ENCODE measurements at places on chromosomes 6 and 20.
A peak's percentile ranks its signal among the peaks of the same experiment; 100 is the strongest.

DNA sequence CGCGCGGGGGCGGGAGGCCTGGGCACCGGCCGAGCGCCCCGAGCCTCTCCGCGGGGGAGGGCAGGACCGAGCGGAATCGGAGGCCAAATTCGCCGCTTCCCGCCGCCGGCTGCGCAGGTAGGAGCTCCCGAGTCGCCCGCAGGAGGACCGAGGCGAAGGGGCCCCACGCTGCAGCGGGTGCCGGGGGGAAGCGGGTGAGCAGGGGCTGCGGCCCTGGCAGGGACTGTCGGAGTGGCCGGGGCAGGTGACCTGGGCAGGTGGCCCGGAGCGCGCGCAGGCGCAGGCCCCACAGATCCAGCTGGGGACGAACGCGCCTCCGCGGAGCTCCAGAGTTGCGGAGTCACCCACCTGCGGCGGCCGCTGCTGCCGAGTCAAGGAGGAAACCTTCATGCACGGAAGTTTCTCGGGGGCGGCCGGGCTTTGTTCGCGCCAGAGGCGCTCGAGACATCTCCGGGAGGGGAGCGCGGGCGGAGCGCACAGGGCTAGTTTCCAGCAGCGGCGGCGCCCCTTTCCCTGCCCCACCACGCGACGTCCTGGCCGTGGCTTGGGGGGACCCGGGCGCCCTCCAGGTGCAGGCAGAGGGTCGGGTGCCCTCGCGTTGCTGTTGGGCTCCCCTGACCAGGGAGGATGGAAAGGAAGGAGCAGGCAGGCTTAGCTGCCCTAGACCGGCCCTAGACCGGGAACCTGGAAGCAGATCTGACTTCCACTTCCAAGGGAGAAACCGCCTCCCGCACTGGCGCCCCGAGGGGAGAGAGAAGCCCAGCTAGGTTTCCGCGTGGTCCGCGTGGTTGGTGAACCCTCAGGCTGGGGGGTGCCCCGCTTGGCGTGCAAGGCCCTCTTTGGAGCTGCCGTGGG is 590 bp downstream of the SLCO4A1 start:
- DNase-seq = no peak

GRCh38 chr6:109340811-109341210 is 41.5 kb downstream of the CD164 start:
- no peak for DNase-seq

DNA sequence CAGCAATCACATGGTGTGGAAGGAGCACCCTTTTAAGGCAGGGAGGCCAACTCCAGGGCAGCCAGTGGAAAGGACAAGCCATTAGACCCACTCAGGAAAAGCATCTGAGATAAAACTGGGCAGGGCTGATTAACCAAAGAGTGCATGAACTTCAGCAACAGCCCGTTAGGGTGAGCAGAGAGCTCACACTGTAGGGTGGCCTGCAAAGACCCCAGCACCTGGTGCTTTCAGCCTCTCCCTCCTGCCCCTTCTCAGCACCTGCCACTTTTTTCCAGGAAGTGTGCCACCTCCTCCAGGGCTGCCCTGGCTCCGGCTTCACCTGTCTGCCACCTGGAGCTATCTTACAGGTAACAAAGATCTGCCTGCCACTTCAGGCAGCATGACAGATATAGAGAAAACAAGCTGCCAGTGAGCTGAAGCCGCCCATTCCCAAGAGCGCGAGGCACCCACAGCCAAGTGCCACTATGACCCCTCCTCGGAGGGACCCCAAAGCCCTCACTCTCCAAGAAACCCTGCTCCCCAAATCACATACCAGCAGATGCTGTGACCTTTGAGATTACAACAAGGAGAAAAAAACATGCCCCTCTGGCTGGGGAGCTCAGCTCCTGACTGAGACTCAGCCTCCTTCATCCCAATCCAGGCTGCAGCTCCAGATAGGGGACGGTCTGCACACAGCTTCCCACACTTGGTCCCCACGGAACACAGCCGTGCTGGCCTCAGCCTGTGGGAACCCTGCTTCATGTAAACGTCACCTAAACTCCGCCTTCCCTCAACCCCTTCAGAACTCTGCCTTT is 71.2 kb downstream of the ABHD12 start:
- DNase-seq = no peak

- no peak for DNase-seq
Measured at GRCh38 chr20:17227219-17227575, 357 bp downstream of the PCSK2 start.

DNA sequence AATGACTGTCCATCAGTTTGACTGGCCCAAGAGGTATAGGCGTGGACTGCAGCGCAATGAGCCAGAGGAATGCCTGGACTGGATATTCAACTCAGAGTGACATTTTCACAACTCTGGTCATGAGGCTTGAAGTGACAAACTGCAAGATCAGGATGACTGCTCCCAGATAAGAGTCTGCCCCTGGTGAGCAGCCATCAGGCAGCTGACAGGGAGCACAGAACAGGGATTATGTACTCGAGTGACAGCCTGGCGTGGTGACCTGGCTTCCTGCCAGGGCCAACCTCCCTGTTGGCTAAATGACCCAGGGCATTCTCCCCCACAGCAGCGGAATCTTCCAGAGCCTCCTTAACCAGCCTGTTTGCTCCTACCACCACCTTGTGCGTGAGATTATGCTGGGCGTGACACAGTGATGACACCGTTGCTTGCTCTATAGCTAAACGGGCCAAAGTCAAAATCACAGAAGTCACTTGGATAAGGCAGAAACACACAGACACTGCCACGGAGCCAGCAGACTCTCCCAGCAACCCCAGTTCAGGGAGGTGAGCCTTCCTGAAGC is 209.1 kb upstream of the JARID2 start:
- no peak for DNase-seq

- DNase-seq = no peak
Measured at GRCh38 chr6:22271081-22271480, 25.8 kb downstream of the PRL start.

DNA sequence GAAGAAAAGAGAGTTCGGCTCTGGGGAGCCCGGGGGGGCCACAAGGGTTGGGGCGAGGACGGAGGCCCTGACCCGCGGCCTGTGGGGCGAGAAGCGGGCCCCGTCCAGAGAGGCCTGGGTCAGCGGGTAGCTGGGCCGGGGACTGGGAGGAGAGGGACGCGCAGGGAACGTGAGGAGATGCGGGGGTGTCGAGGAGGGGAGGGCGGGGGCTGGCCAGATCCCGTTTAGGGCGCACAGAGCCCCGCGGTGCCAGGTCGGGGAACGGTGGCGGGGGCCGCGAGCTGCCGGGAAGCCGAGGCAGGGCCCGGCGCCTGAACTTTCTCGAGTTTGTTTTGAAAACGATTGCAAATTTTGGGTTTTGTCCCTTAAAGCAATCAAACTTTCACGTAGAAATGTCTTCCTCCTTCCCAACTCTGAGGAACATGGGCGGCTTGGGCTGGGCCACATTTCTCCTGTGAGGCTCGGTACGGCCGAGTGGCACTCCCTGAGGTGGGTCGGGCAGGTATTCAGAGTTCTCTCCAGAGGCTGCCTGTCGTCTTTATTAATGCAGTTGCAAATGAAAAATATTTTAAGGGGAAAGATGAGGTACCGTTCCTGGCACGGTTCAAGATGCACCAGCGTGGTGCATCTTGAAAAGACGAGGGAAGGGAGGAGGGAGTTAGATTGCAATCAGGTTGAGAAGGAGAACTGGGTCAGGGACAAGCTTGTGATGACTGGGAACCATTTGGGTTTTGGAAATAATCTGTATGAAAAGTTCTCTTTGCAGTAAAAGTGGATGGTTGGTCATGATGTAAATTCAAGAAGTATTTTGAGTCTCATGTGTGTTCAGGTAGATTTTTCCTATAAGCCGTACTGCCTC is 972 bp downstream of the RNF8 start:
- no peak for DNase-seq

- DNase-seq = no peak
Measured at GRCh38 chr6:7881765-7882500, 28.7 kb downstream of the TXNDC5 start.

- peak; percentile 43 for DNase-seq
Measured at GRCh38 chr6:328136-328670, 35.9 kb downstream of the DUSP22 start.

DNA sequence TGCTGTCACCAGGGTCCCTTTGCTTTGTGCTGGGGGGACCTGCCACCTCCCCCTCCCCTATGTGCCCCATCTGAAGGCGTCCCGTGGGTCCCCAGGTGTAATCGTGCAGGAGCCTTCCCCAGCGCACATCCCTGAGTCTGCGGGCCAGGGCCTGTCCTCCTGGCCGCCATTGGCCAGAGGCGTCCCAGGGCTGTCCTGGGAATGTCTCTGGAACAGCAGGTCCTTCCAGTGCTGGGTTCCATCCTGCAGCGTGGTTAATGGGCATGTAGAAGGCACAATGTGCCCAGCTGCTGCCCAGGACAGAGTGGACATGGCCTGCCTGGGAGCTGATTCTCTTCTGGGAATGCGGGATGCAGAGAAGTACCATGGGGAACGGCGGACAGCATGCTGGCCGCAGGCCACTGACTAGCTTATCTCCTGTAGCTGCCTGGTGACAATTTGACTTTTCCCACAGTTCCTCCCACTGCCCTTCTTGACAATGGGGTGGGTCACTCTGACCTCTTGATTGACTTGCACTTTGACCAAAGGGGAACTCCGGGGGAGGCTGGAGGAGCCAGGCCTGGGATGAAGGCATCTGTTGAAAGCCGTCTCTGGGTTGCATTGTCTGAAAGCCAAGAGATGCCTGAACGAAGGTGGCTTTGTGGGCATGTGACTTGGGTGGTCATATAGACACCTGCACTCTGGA is 64.0 kb downstream of the CTCFL start:
- no peak for DNase-seq

DNA sequence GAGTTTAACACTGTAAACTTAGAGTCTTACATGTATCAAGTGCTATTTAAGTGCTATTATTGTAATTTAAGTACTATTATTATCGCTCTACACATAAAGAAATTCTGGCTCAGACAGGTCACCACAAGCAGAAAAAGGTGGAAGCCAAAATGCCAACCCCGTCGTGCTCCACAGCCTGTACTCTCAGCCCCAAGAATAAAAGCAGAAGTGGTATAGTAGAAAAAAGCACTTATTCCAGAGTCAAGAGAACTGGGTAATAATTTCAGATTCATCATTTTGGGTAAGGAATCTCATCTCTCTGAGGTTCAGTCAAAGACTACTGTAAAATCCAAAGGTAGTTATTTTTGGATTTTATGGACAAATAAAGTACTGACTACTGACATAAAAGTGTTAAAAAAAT is 943 bp downstream of the ZUP1 start:
- peak; percentile 35 for DNase-seq

GRCh38 chr6:108993876-108994275 is 100.8 kb downstream of the SESN1 start:
- DNase-seq = no peak

DNA sequence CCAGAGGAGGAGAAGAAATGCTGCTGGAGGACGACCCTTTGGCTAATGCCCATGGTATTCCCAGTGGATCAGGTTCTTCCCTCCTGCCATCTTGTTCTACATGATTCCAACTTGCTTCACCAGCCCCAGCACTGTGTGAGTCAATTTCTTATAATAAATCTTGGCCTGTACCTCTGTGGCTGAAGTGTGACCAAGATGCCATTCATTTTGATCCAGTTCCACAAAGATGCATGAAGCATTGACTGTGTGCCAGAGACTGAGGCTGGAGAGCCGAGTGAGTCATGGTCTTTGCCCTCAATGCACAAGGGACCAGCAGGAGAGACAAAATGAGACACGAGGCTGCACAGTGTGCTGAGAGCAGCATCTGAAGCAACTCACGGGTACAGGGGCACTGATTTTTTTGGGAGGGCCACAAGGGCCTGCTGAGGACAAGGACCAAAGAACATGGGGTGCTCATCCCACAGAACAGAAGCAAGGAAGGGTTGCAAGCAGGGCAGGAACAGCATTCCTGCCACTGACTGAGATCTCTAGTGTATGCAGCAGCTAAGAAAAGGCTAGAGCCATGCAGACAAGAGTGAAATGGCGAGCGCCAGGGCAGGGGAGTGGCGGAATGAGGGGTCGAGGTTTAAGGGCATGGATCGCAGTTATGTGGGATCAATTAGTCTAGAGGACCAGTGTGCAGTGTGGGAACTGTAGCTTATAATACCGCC is 207.0 kb downstream of the THBS2 start:
- no peak for DNase-seq

DNA sequence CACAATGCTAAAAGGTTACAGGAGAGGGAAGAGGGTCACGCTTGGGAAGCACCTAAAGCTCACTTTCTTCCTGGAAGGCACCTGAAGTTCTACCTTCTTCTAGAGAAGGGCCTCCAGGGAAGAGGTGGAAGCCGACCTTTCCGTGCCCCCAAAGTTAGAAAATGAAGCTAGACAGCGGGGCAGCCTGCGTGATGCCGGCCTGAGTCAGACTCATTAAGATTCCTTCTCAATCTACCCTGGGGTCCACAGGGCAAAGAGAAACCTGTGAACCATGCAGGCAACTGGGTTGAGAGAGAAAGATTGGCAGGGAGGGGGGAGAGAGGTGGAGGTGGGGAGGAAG is 54.8 kb upstream of the CCDC167 start:
- DNase-seq = no peak
